ENCODE measurements at places on chromosomes 2 and 18.

DNA sequence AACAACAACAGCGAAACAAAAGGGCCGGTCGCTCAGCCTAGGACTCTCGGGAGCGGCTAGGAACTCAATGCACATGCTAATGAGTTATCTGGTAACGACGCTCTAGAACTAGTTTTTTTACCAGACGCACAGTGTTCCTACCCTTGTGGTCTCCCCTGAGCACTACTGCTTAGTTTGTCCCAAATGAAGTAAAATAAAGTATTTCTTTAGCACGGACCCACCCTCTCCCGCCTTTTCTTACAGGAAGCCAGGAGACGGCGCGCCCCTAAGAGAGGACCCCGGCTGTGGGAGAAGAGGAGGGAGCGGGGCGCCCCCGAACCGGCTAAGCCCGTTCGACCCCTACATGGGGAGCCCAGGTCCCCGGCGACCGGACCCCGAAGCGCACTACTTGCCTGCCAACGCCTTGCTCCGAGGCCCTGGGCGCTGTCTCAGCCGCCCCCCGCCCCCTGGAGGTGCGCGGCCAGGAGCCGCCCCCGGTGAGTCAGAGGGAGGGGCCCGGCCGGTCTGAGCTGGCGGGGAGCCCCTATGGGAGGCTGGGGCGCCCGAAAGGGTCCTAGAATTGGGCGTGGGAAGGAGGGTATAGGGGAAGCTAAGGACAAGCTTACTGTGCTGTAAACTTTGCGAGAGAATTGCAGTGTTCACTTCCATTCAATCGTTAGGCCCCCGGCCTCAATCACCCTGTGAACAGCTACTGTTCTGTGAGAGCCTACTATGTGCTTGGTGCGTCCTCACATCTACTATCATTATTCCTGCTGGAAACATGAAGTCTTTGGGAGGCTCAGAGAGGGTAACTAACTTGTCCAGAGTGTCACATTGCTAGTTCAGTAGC, 3.6 kb upstream of the CAPG start:
- H3K27ac ChIP-seq = peak overlapping the region; percentile 86
- peaks cover 12% of the 10 kb centered on the region for H3K4me1 ChIP-seq

DNA sequence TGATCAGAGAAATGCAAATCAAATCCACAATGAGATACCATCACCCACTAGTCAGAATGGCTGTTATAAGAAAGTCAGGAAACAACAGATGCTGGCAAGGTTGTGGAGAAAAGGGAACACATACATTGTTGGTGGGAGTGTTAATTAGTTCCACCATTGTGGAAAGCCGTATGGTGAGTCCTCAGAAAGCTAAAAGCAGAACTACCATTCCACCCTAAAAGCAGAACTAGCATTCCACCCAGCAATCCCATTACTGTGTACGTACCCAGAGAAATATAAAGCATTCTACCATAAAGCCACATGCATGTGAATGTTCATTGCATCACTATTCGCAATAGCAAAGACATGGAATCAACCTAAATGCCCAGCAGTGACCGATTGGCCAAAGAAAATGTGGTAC, 60.7 kb downstream of the ANKRD62 start:
- DNase-seq = no peak
- H3K36me3 ChIP-seq = no peaks in the 10 kb centered on the region
- H3K27ac ChIP-seq = no peak overlapping the region
- no peaks in the 10 kb centered on the region for H3K27me3 ChIP-seq
- H3K4me1 ChIP-seq = no peaks in the 10 kb centered on the region

- no peak for DNase-seq
- no peaks in the 10 kb centered on the region for H3K36me3 ChIP-seq
- H3K27ac ChIP-seq = no peak overlapping the region
- H3K4me3 ChIP-seq = no peak overlapping the region
- no peaks in the 10 kb centered on the region for H3K27me3 ChIP-seq
- H3K4me1 ChIP-seq = no peaks in the 10 kb centered on the region
Measured at GRCh38 chr2:58131191-58132011, 84.8 kb downstream of the VRK2 start.

DNA sequence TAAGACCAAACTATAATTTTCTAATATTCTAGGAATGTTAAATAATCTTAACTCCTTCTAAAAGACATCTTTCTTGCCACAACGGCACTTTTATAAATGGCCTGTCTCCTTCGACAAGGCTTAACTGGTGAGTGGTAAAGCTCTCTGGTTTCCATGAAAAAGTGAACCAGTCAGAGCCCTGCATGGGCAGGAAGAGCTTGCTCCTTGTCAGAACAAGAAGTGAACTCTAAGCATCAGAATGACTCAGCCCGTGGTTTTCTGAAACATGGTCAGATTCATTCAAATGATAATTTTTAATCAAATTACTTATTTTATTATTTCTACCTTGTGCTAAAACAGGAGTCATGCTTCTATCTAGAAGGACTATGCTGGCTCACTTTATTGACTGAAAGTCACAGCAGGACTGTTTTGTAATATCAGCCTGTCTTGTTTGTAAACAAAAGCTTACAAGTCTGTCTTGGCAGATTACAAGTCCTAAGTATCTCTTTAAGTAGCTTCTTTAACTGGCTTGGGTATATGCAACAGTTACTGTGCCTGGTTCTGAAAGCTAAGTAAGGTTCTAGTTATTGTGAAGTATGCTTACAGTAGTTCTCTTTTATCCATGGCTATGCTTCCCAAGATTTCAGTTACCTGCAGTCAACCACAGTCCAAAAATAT, 245.4 kb downstream of the NAPG start:
- no peak overlapping the region for H3K27ac ChIP-seq
- H3K4me3 ChIP-seq = no peak overlapping the region
- H3K4me1 ChIP-seq = no peaks in the 10 kb centered on the region
- no peaks in the 10 kb centered on the region for H3K36me3 ChIP-seq
- DNase-seq = no peak

DNA sequence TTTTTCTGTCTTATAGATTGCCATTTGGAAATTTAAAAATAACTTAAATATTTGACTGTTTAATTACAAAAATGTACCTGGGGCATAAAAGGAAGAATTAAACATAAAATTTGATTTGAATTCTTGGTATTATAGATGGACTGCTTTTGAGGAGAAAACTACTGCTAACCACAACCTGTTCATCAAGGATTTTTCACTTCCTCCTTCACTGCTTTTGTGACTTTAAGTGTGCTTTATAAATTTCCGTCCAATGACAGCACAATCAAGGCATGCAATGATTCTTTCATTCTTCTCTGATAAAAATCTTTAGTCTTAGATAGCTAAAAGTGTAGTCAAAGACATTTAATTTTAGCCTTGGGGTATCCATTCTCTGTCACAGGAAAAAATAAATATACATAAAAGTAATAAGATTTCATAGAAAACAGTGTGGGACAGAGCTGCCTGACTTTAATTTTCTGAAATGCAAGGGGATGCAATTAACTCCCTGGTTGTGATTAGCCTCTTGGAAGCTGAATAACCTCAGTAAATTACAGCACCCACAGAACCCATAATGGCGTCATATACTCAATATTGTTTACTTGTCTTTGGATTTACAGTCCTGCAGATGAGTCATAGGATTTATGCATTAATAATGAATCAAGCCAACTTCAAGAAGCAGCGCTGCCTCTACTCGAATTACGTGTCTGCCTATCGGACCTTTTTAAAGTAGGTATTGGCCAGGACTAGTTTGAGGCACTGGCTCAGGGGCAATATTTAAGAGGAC, 587.9 kb downstream of the NRXN1 start:
- no peak overlapping the region for H3K4me3 ChIP-seq
- no peaks in the 10 kb centered on the region for H3K4me1 ChIP-seq
- H3K27me3 ChIP-seq = no peaks in the 10 kb centered on the region
- no peak overlapping the region for H3K27ac ChIP-seq
- no peak for DNase-seq
- H3K36me3 ChIP-seq = no peaks in the 10 kb centered on the region

- no peaks in the 10 kb centered on the region for H3K36me3 ChIP-seq
- no peak overlapping the region for H3K4me3 ChIP-seq
- DNase-seq = no peak
- H3K27ac ChIP-seq = no peak overlapping the region
- no peaks in the 10 kb centered on the region for H3K27me3 ChIP-seq
- no peaks in the 10 kb centered on the region for H3K4me1 ChIP-seq
Measured at GRCh38 chr2:153870308-153870707, 1.4 kb upstream of the GALNT13 start.
